A673 (cell line): ENCODE measurements at places on chromosomes 3 and 15. TPM values are rescaled to one million over a fixed set of nuclear protein-coding genes. Genes with fewer than 3 reads are reported as not detected.

DNA sequence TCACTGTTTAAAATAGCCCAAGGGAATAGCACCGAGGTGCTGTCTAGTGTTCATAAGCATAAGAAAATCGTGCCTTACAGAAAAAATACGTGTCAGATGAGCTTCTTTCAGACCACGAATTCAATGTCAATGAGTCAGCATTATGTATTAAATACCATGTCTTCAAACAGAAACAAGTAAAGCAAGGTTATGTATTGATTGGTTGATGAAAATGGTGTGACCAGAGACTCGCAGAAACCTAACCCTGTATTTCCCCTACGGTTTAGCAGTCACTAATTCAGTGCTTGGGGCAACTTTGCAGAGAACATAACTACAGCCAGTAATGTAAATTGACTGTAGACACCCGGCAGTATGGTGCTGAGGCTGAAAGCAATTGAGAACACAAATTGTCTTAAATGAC lies 307.7 kb downstream of the IL5RA start:
- no peak for DNase-seq

DNA sequence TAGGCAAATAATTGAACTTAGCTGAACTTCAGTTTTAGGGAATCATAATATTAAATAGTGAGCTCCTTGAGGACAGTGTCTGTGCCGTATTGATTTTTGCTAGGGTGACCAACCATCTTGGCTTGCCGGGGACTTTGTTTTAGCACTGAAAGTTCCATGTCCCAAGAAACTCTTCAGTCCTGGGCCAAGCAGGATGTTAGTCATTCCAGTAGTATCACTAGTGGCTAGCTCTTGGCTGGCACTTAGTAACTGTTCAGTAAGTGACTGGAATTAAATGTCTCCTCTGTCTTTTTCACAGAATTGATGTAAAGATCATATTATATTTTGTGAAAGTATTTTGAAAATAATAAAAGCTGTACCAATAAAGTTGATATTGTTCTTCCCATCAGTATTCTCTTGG lies 42.3 kb downstream of the RSRC1 start:
- no peak for DNase-seq

GRCh38 chr3:198032039-198032936 lies 72.3 kb downstream of the LMLN start:
- no peak for DNase-seq

The BFSP2 gene
- total RNA-seq = not detected in 2 replicates

The SLC28A1 gene
- not detected in 2 replicates for total RNA-seq

DNA sequence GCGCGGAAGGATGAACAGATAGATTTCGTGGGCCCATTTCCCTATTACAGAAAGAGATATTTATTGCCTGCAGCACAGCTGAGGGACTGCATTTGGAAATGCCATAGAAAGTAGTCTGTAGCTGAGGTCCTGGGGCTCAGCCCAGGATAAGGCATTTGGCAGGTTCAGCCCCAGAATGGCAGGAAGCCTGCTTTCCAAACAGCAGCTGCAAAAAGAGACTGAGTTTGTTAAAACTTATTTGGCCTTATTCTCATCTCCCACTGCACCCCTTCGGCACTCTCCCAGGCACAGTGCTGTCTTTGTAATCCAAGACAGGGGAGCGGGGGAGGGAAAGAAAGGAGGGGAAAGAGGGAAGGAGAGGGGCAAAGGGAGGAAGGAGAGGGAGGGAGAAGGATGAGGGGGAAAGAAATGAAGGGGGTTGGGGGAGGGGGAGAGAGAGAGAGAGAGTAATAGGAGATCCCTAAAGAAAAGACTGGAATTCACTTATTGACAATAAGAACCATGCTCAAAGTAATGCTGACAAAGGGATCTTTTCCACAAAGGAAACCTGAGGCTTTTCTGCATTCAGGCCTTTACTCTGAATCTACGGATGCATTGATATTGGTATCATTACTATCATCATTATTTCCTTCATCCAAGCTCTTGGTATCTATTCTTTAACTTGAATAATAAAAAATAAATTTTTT lies 94.0 kb upstream of the LRRN1 start:
- DNase-seq = no peak

DNA sequence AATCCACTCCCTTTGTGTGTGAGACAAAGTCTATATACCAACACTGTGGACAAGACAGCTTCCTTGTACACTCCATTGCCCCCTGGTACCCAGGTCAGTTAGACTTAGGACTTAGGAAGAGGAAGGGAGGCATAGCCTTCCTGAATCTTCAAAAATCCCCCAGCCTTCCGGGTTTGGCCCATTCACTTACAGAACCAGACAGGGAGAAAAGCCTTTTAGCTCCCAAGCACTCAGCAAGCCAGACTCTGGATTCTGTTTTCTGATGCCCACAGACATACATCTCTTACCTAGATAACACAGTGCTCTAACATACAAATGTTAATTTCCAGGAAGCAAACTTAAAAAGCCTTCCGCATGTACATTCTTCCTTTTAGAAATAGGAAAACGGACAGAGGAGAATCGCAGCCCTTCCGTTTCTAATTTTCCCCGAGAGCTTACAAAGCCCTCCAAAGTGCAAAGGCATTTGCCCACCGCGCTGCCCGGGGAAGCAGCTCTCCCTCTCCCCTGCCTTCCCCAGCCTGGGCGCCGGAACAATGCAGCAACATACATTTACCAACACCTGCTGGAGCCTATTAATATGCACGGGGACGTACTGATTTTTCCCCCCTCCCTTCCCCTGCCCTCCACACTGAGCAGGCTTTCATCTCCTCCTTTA lies 442.0 kb downstream of the MAGI1 start:
- no peak for DNase-seq

The KCNMB3 gene
- 3.5 and 4.3 TPM in 2 replicates for total RNA-seq

- DNase-seq = peak; percentile 73
Measured at GRCh38 chr15:63466378-63467192, 37.8 kb upstream of the USP3 start.

- no peak for DNase-seq
Measured at GRCh38 chr3:66463730-66464511, 36.9 kb downstream of the LRIG1 start.

DNA sequence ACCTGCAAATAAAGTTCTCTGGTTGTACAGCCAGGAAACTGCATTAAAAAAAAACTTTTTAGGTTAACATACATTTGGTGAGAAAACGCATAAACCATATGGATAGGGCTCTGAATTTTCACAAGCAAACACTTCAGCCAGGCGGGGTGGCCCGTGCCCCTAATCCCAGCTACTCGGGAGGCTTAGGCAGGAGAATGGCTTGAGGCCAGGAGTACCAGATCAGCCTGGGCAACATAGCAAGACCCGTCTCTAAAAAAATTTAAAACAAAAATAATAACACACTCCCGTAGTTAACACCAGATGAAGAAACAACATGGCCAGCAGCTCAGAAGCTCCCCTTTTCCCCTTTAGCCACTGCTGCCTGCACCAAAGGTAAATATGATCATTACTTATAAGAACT lies 3.2 kb upstream of the RPL14 start:
- no peak for DNase-seq

DNA sequence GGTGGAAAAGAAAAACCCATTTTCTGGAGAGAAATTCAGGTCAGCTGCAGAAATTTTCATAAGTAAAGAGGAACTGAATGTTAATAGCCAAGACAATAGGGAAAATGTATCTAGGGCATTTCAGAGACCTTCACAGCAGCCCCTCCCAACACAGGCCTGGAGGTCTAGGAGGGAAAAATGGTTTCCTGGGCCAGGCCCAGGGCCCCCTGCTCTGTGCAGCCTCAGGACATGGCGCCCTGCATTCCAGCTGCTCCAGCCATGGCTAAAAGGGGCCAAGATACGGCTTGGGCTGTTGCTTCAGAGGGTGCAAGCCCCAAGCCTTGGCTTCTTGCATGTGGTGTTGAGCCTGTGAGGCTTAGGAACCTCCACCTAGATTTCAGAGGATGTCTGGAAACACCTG lies 92.2 kb downstream of the C3orf70 start:
- DNase-seq = no peak

The FAM107A gene
- not detected in 2 replicates for total RNA-seq

- DNase-seq = no peak
Measured at GRCh38 chr3:152454076-152454875, 185.5 kb downstream of the MBNL1 start.

DNA sequence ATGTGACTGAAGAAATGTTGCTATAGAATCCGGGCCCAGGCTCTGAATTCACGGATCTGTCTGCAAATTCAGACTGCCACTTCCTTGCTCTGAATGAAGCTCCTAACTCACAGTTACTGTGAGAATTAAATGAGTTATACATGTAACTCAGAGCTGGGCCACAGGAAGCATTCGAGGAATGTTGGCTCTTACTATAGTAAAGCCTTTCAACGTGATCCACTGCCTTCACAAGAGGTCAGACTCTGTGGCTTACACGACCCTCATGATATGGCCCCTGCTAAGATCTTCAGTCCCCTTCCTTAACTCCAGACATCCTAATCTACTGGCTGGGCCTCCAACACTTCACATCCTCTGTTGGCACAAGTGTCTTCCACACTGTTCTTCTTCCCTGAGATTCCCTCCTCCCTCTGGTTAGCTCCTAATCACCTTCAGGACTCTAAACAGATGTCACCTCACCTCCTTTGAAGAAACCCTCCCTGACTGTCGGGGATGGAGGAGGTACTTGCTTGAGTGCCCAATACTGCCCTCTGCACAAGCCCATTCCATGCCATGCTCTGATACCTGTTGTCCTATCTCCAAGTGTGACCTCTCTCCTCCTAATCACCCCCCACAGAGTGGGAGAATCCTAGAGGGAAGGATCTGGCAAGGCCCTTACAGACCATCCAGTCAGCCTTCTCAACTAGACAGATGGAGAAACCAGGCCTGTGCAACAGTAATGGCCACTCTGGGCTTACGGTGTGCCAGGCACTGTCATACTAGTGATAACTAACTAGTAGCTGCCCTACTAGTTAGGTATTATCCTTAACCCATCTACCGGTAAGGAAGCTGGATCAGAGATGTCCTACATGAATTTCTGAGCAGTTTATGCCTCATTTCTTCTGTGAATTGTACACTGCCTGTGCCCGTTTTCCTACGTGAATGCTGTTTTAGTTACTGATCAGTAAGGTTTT lies 1.3 kb downstream of the ACTR8 start:
- DNase-seq = no peak

DNA sequence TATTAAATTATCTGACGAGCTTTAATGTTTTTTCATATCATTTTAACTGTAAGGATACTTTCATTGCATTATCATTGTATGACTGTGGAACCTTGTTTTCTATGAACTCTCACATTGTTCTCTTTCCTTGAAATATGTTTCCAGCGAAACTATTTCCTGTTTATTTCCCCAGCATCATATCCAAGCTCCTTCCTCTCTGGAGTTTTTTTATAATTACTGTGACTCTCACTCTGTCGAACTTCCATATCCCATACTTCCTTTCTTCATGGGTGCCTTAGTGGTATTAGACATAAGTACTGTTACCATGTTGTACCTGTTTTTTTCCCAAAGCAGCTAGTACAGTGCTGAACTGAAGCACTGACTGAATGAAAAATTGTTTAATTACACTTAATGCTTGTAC lies 373.6 kb upstream of the CNTN3 start:
- no peak for DNase-seq

The HYKK gene
- total RNA-seq = 0.37 TPM in 1 of 2 replicates, not detected in the other

DNA sequence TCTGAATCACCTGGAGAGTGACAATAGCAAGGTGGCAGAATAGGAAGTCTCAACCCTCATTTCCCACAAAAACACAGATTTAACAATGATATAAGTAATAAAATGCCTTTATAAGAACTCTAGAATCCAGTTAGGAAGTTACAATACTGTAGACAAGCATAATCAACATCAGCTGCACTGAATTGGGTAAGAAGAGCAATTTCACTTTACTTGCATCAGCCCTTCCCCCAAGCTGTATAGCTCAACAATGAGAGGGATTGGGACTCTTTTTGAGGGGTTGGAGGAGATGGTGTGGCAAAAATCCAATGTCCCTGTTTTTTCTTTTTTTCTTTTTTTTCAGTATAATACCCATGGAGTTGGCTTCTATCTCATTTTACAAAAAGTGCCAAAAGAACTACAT lies 63.1 kb downstream of the SERP1 start:
- no peak for DNase-seq

The TCF12 gene
- 331 and 351 TPM in 2 replicates for total RNA-seq

The ACAD11 gene
- 10.4 and 15.3 TPM in 2 replicates for total RNA-seq

The ZMYND10 gene
- total RNA-seq = 0.67 and 1.0 TPM in 2 replicates

The SCAMP5 gene
- total RNA-seq = 3.8 and 5.8 TPM in 2 replicates

GRCh38 chr3:115830764-115831395 lies 207.6 kb downstream of the GAP43 start:
- DNase-seq = no peak

The ZNF774 gene
- 1.5 and 5.4 TPM in 2 replicates for total RNA-seq

The TRANK1 gene
- 6.3 and 7.3 TPM in 2 replicates for total RNA-seq

GRCh38 chr3:150636258-150636657 lies 33.1 kb downstream of the SELENOT start:
- no peak for DNase-seq

The B3GNT5 gene
- total RNA-seq = 25.3 and 26.5 TPM in 2 replicates

The STRIT1 gene
- total RNA-seq = not detected in 2 replicates

GRCh38 chr3:24520101-24520495 lies 25.4 kb upstream of the THRB start:
- no peak for DNase-seq

DNA sequence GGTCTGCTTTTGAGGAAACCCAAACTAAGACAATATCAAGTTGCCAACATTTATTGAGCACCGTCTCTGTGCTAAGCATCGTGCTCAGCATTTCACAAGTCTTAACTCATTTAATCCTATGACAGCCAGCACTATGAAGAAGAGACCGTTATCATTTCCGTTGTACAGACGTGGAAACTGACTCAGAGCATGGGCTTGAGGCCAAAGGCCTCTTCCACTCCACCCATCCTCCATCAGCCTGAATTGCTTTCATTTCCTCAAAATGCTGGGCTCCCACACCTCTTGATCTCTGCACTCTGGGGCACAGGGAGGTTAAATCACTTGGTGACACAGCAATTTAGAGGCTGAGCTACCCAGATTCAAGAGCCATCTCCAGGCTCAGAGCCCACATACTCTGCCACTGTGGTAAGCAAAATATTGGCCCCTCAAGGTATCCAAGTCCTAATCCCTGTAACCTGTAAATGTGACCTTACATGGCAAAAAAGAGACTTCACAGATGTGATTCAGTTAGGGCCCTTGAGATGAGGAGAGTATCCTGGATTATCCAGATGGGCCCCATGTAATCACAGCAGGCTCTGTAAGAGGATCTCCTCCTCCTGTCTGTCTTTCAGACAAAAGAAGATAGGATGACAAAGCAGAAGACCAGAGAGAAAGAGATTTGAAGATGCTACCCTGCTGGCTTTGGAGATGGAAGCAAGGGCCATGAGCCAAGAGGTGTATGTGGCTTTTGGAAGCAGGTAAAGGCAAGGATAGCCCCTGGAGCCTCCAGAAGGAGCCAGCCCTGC lies 24.3 kb upstream of the FLNB start:
- peak; percentile 54 for DNase-seq

DNA sequence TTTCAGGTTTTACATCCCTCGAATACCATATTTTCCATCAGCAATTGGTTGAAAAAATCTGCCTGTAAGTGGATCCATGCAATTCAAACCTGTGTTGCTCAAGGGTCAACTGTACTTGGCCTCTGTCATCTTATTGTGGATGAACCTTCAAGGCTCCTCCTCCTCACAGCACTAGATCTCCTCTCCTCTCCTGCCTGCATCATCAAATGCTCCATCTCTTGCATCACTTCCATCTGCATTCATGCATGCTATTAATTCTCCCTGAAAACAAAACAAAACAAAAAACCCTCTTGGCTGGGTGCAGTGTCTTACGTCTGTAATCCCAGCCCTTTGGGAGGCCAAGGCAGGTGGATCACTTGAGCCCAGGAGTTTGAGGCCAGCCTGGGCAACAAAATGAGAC lies 10.1 kb downstream of the BCL2L10 start:
- DNase-seq = no peak

The RTP3 gene
- total RNA-seq = not detected in 2 replicates
